Testis (tissue), 5 donors: ENCODE measurements at places on chromosomes 1 and 21.

DNA sequence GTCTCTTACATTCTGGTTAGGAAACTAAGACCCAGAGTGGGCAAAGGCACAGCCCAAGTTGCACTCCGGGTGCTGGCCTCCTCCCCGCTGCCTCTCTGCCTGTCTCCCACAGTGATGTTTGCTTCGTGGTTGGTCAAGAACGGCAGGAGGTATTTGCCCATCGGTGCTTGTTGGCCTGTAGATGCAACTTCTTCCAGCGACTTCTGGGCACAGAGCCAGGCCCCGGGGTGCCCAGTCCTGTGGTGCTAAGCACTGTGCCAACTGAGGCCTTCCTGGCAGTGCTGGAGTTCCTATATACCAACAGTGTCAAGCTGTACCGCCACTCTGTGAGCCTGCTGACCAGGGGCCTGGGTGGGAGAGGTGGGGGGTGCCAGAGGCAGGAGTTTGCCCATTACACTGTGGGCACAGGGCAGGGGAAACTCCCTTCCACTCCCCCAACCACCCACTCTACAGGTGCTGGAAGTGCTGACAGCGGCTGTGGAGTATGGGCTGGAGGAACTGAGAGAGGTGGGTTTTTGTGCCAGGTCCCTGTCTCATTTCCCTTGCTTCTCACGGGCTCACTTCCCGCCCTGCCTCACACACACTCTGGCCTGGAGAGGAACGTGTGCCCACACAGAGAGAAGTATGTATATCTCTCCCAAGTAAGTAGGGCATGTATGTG is 1.9 kb downstream of the BTBD19 start:
- DNase-seq: peak; percentile 81

- DNase-seq: no peak
Measured at GRCh38 chr1:183230413-183230812, 44.3 kb downstream of the LAMC2 start.

DNA sequence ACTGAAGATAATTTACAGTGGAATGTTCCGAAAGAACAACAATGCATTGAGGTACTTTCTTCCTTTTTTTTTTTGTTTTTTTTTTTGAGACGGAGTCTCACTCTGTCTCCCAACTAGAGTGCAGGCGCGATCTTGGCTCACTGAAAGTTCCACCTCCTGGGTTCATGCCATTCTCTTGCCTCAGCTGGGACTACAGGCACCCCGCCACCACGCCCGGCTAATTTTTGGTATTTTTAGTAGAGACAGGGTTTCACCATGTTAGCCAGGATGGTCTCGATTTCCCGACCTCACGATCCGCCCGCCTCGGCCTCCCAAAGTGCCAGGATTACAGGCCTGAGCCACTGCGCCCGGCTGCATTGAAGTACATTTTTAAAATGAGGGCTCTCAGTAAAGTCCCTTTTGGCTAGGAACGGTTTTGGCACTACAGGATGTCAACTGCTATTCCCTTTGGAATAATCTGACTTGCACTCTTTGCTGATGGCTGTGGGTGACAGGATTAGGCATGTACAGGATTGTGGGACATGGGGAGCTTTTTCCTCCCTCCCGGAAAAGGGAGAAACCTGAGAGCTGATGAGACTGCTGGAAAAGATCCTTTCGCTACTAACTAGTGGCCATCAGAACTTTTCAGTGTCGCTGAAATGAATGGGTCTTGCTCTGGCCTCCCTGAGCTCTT is 56.9 kb upstream of the EDEM3 start:
- peak; percentile 34 for DNase-seq

DNA sequence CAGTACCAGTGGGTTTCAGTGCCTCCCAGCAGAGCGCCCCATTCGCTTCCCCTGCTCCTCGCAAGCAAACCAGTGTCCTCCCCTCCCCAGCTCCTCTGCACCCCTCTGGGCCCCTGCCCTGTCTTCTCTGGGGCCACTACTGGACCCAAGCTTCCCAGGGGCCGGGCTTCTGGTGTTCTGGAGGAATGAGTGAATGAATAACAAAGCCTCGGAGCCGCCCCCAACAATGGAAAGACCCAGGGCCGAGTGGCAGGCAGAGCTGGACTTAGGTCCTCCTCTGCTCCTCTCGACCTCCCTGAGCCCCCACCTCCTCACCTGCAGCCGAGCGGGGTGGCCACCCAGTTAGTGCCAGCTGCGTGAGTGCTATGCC is 37.6 kb downstream of the MATN1 start:
- DNase-seq: no peak

DNA sequence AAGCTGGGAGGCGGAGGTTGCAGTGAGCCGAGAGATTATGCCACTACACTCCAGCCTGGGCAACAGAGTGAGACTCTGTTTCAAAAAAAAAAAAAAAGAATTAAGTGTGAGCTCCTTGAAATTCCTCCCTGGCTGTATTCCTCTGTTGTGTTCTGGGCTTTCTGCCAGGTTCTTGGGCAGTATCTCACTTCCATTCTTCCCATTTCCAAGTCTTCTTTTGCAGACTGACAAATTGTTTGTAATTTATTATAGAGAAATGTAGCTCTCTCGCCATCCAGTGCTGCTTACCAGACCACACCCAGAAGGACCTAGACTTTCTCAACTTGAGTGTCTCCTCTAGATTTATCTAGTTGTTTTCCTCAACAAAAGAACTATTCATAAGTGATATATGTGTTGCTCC is 105.0 kb upstream of the ADGRL2 start:
- DNase-seq: peak; percentile 62

- DNase-seq: no peak
Measured at GRCh38 chr1:213817156-213817555, 170.6 kb upstream of the PROX1 start.

DNA sequence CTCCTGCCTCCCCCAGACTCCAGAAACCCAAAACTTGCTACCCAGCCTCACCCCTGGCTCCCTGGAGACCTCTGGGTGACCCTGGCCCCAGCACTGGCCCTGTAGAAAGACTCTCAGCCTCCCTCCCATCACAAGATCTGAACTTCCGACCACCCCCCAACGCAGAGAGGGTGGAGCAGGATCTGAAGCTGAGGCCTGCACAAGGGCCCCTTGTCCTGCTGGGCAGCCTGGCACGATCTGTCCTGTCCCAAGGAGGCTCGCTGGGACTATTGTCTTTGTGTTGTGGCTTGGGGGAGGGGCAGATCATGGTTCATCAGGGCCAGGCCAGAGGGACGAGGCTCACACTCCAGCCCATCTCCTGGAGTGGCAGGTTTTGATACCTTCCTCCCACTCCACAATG is 20.0 kb downstream of the PHLDA3 start:
- no peak for DNase-seq

GRCh38 chr1:21301794-21302440 is 11.7 kb upstream of the ECE1 start:
- DNase-seq: no peak
